Bronchial epithelial cell (primary cell): ENCODE measurements at places on chromosomes 6 and 20. TPM values are rescaled to one million over a fixed set of nuclear protein-coding genes. Genes with fewer than 3 reads are reported as not detected.
A peak's percentile ranks its signal among the peaks of the same experiment; 100 is the strongest.

DNA sequence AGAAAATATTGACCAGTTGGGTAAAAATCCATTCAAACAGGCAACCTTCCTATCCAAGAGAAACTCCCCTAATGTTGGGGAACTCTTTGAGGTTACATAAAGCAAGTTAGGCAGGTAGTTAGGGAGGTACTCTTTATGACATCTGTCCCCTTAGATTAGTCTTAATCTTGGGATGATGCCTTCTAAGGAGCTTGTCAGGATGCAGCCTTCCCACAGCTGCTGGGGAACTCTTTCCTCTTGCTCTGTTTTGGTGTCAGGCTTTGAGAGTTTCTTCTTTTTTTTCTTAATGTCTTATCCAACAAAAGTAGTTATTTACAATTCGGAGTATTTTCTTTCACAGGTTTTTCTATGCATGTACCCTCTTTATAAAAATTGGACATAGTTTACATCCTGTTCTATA lies 194.8 kb downstream of the CDKAL1 start:
- DNase-seq, result no peak

DNA sequence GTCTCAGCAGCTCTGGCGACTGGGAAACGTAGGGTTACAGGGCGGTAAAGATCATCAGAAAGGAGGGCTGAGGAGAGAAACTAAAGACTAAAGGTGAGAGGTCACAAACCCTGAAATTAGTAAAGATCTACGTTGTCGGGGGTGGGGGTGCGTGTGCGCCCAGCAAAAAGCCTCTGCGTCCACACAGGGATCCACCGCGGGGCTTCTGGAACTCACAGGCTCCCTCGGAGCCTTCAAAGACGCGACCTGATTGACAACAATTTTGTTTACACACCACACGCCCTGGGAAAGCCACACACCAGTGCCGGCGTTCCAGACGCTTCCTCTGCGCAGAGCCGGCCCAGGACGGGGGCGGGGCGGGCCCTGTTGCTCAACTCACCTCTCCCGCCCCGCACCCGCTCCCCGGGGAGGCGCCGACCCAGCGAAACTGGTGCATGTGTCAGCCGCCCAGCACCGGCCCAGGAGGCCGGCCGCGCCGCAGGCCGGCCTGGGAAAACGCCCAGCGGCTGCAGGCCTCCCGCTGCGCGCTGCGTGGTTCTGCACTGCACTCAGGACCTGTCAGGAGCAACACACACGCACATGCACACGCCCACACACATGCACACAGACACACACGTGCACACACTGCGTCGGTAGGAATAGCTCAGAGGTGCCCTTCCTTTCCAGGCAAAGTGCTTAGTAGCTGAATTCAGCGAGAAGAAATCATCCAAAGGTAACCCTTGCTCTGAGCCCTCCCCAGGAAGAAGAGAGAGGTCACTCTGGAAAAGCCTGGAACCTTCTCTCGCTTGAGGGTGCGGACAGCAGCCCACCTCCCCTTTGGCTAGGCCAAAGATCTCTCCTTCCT lies 57.2 kb upstream of the ARID1B start:
- DNase-seq, result peak; percentile 78

GRCh38 chr6:87210979-87211378 lies 55.6 kb downstream of the ZNF292 start:
- no peak for DNase-seq

The TGM2 gene
- total RNA-seq, result 0.51 and 5.5 TPM in 2 replicates

The SPEF1 gene
- under 0.01 TPM in 1 of 2 replicates, not detected in the other for total RNA-seq

The HLA-DPB1 gene
- 0.53 TPM in 1 of 2 replicates, not detected in the other for total RNA-seq
